ENCODE measurements at places on chromosomes 12 and 14.

- no peak for DNase-seq
Measured at GRCh38 chr14:52846591-52846990, 55.2 kb upstream of the GNPNAT1 start.

DNA sequence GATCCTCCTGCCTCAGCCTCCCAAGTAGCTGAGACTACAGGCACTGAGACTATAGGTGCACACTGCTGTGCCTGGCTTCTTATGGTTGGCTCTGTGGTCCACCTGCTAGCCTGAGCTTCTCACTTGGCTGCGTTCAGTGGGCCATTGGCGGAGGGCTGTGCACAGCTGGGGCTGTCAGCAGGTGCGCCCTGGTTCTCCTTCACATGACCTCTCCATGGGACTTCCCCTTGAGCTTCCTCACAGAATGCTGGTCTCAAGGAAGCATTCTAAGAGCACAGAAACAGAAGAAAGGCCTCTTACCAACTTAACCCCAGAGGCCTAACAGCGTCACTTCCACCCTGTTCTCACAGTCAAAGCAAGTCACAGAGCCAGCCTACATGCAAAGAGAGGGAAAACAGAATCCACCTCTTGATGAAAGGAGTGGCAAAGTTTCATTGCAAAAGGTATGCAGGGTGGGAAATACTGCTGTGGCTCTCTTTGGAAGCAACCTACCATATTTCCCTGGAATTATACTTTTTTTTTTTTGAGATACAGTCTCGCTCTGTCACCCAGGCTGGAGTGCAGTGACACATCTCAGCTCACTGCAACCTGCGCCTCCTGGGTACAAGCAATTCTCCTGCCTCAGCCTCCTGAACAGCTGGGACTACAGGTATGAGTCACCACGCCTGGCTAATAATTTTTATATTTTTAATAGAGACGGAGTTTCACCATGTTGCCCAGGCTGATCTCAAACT lies 9.3 kb downstream of the RILPL2 start:
- peak; percentile 39 for DNase-seq

- DNase-seq: no peak
Measured at GRCh38 chr12:12180136-12180535, 86.7 kb downstream of the LRP6 start.

GRCh38 chr14:61805451-61805850 lies 43.2 kb downstream of the SNAPC1 start:
- DNase-seq: no peak

DNA sequence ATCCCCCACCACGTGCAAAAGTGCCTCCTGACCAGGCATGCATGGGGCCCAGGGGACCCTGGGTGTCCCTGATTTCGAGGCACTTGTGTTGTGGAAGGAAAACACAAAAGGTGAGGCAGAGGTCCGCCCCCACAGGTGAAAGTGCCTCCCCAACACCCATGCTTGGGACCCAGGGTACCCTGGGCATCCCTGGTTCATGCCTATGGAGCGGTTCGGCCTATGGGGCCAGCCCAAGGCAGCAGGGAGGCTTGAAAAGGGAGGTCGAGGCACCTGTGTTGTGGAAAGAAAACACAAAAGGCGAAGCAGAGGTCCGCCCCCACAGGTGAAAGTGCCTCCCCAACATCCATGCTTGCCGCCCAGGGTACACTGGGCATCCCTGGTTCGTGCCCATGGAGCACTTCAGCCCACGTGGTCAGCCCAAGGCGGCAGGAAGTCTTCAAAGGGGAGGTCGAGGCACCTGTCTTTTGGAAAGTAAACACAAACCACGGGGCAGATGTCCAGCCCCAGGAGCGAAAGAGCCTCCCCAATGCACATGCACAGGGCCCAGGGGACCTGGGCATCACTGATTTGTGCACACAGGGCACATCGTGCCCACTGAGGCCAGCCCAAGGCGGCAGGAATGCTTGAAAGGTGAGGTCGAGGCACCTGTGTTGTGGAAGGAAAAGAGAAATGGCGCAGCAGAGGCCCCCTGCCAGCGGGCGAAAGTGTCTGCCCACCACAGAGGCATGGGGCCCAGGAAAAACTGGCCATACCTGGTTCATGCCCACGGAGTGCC lies 375.5 kb downstream of the ALG10 start:
- no peak for DNase-seq

- no peak for DNase-seq
Measured at GRCh38 chr14:81345781-81346180, 54.3 kb downstream of the STON2 start.

- DNase-seq: no peak
Measured at GRCh38 chr12:130714591-130715149, 1.4 kb downstream of the RIMBP2 start.

DNA sequence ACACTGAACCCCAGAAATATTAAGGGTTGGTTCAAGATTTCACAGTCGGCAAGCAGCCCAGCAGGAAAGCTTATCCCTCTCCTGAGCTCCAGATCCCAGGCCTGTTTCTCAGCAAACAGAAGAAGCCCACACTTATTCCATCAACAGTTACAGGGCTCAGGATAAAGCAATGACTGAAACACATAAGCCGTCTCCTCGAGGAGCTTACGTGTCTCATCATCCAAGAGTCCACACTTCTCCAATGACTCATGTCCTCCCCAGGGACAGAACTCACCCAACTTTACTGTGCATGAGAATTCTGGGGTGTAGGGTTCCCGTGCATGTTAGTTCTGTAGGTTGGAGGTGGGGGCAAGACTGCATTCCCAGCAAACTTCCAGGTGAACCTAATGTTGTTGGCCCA lies 31.2 kb downstream of the GSC start:
- DNase-seq: no peak

DNA sequence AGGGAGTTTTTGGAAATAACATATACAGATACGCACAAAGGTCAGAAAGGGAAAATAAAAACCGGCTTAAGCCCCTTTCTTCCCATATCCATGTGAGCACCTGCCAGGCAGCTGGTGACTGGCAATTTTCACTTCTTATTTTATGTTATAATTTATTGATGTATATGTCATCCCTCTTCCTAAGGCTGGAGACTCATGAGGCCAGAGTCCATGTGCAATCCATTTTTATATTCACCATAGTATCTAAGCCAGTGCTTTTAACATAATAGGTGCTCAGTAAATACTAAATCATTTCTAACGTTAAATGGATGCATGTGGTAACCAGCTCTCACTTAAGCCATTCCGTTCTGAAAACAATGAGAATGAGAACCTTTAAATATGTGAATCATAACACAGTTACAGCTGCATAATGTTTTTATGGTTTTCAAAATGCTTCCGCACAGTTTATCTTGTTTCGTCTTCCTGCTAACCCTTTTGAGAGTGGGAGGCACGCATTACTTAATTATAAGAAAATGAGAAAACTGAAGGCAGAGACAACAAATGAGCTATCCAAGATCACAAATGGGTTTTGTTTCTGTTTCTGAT lies 178.3 kb downstream of the CACNA1C start:
- DNase-seq: no peak

- DNase-seq: peak; percentile 67
Measured at GRCh38 chr12:9813821-9814798, 13.2 kb upstream of the KLRF1 start.

DNA sequence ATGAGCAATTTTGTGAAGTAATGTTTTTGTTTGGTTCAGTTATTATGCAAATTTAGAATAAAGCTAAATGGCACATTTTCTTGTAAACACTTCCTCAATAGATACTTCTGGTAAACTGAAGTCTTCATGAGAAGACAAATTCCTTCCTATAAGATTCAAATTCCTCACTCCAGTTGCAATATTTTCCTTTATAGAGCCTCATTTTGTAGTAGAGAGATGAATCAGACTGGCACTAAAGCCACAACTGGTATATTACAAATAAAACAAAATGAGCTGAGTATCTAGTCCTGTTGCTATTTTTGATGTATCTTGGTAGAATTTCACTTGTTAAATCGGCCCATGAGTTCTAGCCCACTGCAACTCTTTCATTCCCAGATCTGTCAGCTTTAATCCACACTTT lies 5.5 kb downstream of the LGR5 start:
- DNase-seq: no peak

DNA sequence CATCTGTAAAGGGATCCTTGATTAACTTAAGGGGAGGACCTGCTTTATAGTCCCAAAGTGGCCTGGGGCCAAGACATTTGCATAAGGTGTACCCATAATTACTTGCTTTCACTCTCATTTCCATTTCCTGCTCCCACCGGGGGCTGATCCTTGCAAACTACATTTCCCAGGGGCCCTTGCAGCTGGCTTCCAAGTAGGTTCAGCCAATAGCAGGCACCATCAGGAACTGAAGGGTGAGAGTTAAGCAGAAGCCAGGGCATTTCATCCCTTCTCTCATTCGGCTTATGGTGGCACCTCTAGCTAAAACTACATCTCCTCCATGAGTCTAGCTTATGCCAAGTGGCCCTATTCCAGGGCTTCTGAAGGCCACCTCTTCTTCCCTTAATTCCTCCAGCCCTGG lies 88.8 kb downstream of the CCDC60 start:
- DNase-seq: no peak

DNA sequence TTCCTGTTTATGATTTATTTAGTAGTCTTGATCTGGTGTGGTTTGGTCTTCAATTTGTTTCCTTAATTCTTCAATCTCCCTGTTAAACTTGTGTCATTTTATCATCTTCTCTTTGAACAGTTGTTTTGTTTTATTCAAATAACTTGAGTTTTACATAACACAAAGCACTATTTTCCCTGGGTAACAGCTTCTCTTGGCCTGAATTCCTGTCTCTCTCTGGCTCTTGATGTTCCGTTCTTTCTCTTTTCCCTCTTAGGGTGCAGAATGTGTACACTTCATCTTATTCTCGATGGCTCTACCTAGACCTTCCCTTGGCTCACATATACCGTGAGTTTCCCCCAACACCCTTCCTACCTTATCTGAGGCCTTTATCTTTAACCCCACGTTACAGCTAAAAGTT lies 36.8 kb upstream of the VPS33A start:
- DNase-seq: no peak

DNA sequence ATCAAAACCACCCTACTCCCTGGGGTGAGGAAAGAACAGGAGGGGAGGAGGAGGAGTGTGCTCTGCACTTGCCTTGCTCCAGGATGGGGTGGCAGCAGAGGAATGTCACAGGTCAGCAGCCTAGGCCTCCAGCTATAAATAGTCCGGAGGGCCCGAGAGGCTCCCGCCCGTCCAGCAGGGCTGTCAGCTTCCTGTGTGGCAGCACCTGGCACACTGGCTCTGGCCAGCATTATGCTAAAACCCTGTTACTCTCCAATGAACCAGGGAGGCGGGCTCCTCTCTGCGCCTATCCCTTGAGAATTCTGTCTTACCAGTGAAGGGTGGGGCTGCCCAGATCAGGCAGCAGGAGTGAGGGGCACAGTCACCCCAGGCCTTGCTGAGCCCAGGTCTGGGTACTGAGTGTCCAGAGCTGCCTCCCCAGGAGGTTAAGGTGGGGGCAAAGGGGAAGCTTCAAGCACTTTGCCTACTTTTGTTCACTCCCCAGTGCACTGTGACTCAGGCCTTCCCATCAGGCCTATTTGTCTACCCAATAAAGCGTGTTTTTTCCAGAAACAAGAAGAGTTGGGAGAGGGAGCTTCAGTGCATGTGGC lies 1.2 kb upstream of the COX14 start:
- DNase-seq: no peak

DNA sequence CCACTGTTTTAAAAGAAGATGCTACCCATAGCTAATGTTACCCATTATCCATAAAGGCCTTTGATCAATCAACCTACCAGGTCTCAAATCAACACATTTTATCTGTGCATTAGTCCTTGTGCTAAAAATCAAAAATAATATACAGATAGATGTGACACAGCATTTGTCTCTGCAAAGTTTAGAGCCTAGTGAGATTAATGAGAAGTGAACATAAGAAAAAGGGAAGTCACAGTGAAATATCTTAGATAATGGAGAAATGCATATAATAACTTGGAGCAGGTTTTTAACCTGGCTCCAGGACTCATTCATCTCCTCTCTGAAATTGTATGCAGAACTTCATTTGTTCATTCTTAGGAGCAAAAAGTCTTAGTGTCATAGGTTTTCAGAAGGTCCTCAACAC lies 7.2 kb downstream of the PDE3A start:
- no peak for DNase-seq

DNA sequence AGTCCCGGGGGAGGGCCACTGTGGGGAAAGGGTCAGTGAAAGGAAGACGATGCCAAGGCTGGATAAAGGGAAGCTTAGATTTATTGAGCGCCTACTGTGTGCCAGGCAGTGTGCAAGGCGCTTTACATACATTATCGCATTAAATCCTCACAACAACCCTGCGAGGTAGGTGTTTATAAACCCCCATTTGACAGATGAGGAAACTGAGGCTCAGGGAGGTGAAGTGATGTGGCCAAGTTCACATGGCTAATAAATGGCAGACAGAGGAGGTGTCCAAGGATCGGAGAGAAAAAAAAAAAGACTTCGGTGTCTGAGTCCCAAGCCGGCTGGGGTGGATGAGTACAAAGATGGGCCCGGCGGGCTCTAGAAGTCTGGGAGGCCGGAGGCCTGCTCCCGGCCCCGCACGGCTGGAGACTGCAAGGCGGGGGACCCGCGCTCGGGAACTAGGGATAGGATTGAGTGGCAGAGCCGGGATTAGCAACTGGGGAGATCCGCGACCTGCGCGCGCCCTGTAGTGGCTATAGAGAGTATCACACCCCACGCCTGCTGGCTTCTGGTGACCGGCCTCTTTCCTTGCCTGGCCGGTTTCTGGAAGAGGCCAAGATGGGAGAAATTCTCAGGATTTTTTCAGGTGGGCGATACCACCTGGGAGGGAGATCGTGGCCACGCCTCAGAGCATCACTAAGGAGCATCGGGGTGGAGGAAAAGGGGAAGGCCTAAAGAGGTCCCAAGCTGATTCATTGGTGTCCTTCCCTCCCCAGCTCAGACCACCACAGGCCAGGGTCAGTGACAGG lies 3.9 kb downstream of the DDN start:
- DNase-seq: no peak

- no peak for DNase-seq
Measured at GRCh38 chr14:52073251-52073650, 4.4 kb upstream of the NID2 start.

Data from T-helper 22 cell (primary cell).